Foreskin keratinocyte (primary cell): ENCODE measurements at places on chromosomes 16 and 17. TPM values are rescaled to one million over a fixed set of nuclear protein-coding genes. Genes with fewer than 3 reads are reported as not detected.
A peak's percentile ranks its signal among the peaks of the same experiment; 100 is the strongest.

- no peak for DNase-seq
Observed at GRCh38 chr16:55559233-55559632, 7.3 kb upstream of the CAPNS2 start.

DNA sequence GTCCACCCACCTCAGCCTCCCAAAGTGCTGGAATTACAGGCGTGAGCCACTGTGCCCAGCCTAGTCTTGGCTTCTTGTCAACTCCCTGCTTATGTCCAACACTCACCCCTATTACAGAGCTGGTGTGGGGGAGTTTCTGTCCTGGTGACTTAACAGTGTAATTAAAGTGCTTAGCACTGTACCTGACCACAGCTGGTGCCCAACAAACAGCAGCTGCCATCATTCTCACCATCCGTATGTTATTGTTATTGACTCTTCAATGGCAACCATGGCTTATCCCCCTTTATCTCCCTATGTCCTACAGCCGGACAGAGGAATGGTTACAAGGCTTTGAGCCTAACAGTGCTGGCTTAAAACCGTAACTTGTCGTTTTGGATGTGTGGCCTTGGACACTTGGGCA is 17.0 kb upstream of the BRCA1 start:
- no peak for DNase-seq

DNA sequence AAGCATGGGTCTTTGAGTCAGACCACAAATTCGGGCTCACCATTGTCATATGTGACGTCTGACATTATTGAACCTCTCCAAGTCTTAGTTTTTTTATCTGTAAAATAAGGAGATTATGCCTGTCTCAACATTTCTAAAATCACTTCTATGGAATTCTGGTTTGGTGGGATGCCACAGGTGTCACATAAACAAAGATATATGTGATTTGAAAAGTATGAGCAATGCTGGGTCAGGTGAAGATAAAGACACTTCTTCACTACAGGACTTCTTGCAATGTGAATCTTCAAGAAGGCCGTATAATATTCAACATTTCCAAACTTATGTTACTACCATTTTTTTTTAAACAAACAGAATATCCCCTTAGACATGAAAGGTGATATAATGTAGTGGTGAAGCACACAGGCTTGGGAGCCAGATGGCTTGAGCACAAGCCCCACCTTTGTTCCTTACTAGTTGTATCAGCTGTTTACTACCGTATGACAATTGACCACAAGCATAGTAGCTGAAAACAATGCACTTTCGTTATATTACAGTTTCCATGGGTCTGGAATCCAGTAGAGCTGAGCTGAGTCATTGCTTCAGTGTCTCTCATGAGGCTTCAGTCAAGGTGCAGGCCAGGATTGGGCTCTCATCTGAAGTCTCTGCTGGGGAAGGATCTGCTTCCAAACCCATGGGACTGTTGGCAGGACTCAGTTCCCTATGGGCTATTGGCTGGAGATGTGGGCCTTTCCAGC is 87.7 kb downstream of the UTP18 start:
- DNase-seq, result no peak

- DNase-seq, result no peak
Observed at GRCh38 chr17:2453866-2454265, 53.0 kb upstream of the MNT start.

The NLGN2 gene
- 4.9 and 7.6 TPM in 2 replicates for total RNA-seq

- DNase-seq, result peak; percentile 86
Observed at GRCh38 chr16:68993885-68994284, 111.6 kb upstream of the HAS3 start.

- DNase-seq, result no peak
Observed at GRCh38 chr17:2909175-2909845, 113.1 kb downstream of the RAP1GAP2 start.

DNA sequence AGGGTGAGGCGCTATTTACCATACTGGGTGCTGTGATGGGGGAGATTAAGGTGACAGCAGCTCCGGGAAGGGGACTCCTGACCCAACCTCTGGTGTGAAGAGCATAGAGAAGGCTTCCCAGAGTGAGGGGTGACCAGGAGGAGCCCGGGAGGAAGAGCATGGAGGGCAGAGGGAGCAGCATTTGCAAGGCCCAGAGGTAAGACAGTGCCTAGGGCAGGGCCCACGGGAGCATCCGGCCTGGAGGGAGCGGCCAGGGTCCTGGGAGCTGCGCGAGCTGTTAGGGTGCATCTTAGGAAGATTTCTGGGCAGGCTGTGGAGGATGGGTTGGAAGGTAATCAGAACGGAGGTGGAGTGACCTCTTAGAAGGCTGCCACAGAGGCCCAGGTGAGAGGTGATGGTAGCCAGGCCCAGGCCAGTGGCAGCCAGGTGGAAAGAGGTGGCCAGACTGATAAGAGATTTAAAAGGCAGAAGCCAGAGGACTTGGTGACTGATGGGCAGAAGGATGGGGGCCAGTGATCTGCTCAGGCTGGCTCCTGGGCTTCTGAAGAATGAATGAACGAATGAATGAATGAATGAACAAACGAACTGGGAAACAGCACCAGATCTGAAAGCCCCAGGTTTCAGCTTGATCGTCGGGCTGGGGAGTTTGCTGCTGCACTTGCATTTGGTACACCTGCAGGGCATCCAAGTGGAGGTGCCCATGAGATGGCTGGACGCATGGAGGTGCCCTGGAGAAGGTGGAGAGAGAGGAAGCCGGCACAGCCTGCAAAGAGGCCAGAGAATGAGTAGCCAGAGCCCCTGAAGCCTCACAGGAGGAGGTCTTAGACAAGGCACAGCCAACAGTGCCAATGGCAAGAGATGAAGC is 13.0 kb upstream of the TMEM92 start:
- no peak for DNase-seq

- DNase-seq, result no peak
Observed at GRCh38 chr16:80577485-80578280, 36.9 kb downstream of the DYNLRB2 start.

DNA sequence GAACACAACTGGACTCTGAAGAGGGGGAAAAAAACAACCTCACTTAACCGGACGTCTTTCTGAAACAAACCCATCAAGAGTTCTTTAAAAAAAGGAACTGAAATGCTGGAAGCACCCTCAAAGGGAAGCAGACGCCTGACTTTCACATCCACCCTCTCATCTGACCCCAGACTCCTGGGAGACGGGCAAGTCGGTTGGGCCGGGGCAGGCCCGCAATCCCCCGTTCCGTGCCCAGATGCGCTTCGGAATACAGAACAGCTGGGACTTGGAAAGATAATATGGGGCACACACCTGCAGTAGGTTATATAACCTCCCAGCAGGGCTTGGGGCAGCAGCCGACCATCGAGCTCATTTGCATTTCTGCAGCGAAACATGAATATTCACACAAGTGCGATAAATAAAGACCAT is 3.7 kb downstream of the ARHGAP27 start:
- no peak for DNase-seq
